ENCODE measurements at places on chromosomes 11 and 22.

GRCh38 chr11:102850973-102851745, 7.8 kb upstream of the MMP3 start:
- DNase-seq, result no peak

GRCh38 chr22:34105461-34106062, 185.3 kb upstream of the LARGE1 start:
- no peak for DNase-seq

GRCh38 chr11:103959279-103959942, 77.0 kb upstream of the DDI1 start:
- peak; percentile 10 for DNase-seq

DNA sequence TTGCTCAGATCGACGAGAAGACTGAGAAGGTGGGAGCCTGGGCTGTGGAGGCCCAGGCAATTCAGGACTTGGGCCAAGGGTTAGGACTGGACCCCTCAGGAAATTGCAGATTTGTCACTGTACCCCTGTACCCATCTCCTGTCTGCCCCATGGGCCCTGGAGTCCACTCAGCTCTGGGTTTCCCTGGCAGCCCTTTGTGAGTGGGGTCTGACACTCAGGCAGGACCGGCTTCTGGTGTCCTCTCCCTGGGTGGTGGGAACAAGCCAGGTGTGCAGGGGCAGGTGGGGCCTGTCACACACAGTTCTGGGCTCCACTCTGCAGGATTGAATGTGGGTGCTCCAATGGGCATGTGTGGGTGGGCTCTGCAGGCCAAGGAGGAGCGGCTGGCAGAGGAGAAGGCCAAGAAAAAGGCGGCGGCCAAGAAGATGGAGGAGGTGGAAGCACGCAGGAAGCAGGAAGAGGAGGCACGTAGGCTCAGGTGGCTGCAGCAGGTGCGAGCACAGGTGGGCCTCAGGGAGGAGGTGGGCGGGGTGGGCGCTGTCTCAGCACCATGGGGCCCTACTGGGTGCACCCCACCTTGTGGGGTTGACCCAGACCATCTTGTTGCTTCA, 21.6 kb downstream of the INCENP start:
- no peak for DNase-seq

DNA sequence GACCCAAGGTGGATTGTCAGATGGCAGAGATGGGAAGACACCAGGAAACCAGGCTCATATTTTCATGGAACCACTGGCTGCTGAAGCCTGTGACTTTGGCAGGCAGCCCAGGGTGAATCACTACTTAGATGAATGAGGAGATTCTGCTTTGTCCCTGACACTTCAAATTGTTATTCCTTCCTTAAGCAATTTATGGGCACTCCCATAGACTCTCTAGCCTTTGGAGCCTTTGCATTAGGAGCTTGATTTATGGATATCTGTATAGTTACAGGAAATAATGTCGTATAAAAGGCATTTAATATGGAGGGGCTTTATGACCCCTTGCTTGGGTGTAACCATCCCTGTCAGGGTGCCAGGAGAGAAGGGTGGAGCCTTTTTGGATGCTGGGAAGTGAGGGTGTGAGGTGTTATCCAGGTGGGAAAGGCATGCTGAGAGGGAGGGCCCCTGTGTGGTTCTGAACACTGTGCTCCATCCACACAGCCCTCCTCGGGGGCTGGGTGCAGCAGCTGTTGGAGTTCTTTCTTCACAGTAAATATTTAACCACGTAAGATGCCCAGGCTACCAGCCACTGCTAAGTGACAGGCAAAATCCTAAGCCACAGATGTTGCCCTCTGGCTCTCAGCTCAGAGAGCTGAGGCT, 35.3 kb downstream of the IL18 start:
- DNase-seq, result no peak

DNA sequence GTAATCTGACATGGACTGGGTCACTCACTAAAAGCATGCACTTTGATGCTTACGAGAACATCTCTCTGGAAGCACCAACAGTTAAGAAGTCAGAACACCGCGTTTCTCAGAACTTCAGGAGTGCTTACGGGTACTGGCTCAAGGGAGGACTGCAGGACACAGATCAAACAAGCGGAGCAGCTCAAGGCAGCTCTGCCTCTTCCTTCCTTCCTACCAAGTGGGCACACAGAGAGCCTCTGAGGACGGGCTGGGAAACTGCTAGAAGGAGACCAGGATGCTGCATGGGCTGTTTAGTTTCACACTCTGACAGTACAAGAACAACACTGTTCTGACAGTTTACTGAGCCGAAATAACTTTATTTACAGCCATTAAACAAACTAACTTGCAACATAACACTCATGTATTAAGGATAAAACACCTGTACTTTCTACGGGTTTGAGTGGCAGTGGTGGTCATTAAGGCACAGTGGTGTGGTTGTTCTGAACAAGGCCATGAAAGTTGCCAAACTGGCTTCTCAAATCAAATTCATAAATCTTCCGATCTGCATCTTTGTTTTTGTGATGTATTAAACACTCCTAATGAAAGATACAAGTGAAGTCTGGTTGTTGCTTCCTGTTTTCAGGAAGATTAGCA, 37.5 kb downstream of the ARFGAP3 start:
- DNase-seq, result no peak

DNA sequence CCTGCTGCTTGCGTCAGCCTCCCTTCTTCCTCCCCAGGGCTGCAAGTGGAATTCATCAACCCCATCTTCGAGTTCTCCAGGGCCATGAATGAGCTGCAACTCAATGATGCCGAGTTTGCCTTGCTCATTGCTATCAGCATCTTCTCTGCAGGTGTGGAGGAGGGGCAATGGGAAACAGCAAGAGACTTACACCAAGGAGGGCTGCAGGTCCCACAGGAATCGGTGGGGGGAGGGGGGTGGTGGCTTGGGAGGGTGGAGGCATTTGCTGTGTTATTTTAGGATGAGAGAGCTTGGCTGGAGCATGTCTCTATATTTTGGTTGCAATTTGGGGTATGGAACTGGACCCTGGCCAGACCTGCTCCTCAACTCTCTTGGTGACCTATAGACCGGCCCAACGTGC, 2.1 kb upstream of the MADD start:
- no peak for DNase-seq

DNA sequence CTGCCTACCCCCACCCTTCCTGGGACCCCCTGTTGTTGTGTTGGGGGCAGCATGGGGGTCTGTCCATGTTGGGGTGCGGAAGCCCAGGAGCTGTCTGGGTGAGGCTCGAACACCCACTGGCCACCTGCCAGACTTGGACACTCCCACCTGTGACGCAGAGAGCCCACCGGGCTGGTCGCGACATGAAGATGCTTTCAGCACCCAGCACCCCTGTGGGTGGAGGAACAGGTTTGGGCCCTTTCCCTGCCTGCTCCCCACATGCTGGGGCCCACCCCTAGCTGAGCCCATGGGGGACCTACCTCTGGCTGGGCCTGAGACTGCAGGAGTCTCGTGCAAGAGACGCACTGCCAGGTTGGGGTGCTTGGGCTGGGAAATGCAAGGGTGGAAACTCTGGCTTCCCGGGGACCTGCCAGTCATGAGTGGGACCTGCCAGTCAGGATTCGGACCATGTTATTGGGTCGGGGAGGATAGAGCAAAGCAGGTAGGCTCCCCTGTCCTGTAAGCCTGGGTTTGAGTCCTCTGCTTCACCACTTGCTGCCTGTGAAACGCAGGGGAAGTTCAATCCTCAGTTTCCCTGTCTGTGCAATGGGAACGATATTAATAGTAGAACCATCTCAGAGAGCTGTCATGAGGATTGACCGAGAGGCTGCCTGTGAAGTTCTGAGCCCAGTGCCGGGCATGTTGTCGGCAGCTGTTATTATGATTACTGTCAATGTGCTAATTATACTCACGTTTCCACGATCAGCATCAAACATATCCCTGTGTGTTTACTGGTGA, 24.1 kb downstream of the KIAA1671 start:
- DNase-seq, result no peak

DNA sequence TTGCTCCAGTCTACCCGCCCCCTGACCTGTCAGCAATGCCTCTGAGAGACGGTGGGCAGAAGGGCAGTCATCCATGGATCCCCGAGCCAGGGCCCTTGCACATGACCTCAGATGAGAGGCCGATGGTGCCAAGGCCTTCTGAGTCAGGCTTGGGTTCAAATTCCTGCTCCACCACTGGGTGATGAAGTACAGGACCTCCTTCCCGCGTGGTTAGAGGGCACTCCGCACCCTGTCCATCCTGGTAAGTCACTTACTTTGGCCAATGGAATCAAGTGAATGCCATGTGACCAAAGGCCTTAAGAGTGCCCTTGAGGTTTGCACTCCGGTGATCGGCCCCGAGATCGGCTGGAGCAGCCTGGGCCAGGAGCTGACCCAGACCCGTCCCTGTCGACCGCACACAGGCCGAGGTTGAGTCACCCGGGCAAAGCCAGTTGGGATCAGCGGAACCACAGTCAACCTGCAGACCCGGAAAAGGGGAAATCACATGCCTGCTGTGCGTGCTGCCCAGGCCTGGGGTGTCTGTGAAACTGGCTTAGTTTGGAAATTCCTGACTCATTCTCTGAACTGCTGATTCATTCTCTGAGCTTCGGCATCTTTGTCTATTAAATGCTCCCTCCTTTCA, 48.9 kb downstream of the RTL6 start:
- no peak for DNase-seq

DNA sequence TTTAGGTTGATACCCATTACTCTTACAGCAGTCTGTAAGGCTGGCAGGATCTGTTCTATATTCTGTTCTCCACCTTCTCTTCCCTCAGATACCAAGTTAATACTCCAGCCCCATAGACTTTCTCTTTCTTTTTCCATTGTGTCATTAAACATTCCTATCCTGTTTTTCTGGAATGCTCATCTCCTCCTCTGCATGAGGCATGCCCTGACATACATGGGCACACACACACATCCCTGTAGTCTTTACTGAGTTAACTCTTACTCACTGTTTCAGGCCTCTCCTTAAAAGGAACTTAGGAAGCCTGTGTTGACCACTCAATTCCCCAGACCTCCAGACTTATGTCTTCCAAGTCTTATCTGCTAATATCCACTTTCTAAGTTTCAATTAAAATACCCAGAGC, 476.8 kb downstream of the METTL15 start:
- no peak for DNase-seq

- DNase-seq, result no peak
Observed at GRCh38 chr11:31641477-31642062, 132.0 kb downstream of the ELP4 start.

GRCh38 chr11:83073884-83074283, 2.2 kb upstream of the RAB30 start:
- DNase-seq, result no peak

DNA sequence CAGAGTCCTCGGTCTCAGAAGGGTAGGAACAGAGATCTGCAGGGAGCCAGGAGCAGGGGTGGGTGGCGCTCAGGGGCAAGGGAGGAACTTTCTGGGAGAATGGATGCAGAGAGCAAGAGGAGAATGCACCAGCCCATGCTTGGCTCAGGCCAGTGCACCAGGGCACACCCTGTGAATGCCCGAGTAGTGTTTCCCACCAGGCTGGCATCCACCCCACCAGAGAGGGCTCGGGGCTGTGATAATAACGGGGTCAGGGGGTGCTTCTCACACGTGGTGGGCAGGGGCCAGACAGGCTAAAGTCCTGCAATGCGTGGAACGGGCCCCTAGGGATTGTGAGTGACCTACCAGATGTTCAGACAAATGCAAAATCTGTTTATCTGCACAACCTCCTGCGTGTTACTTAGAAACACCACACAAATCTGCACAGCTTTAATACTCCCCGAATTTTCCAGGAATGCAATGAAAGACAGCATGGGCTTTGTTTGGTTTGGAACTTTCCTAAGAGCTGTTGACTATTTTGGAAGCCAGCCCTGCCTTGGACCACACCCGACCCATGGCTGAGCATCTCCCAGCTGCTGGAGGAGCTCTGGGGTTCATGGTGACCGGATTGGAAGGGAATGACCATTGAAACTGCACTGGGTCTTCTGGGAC, 368.3 kb downstream of the SHANK2 start:
- no peak for DNase-seq

DNA sequence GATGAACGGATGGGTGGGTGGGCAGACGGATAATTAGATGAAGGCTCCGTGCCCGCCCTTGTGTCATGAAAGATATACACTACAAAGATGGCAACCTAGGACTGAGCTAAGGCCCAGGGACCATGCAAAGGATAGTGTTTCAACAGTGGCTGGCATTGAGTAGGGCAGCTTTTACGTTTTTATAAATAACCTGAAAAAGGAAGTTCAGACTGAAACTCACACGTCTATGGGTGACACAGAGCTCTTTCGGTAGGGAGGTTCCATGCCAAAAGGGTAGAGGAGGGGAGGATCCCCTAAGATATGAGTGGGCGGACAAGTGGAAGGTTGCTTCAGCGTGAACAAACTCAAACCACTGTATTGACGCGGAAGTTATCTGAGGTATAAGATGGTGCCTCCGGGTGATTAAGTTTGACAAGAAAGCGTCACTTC, 90.5 kb downstream of the UBASH3B start:
- DNase-seq, result peak; percentile 52

GRCh38 chr11:110289472-110289871, 6.9 kb downstream of the RDX start:
- DNase-seq, result no peak

- DNase-seq, result no peak
Observed at GRCh38 chr11:58524232-58525036, 16.5 kb upstream of the OR5B21 start.

DNA sequence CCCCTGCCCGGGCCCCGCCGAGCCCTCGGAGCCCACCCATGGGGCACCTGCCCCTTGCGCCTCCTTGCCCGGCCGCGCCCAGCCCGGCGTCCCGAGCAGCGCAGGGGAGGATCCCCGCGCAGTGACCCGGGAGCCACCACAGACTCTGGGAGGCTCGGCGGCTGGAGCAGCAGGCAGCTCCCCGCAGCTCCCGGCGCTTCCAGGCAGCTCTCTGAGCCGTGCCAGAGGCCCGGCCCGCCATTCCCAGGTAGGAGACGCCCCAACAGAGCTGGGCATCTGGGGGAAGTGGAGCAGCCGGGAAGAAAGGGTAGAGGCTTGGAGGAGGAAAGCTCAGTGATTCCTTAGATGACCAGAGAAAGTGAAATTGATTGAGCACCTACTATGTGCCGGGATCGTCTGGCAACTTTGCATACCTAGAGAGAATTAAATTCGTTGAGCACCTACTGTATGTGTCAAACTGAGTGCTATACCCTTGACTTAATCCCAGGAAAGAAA, 670 bp downstream of the RASD2 start:
- DNase-seq, result no peak

GRCh38 chr11:46984987-46985386, 48.4 kb downstream of the CSTPP1 start:
- no peak for DNase-seq

GRCh38 chr22:19456541-19456940, 9.0 kb upstream of the C22orf39 start:
- DNase-seq, result no peak

DNA sequence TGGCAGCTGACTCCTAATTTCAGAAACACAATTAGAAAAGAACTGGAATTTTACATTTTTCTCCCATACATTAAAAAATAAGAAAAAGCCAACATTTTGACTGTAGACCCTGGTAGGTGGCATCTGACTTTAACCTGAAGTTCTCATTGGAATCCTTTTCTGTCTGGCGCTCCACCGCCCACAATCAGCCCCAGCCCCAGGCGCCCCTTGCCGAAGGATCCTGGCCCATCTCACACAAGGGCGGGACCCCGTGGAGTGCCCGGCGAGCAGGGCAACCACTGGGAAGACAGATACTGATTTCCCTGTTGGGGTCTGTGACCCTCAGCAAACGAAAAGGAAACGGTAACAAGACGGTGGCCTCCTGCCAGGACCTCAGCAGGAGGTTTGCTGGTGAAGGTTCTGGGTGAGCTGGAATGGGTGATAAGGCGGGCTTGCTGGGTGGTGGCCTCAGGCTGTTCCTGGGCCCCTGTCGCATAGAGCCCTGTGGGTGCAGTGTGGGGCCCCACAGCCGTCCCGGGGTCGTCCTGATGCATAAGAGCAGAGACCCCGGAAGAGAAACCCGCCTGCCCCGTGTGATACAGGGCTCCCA, 15.7 kb downstream of the TSPO start:
- no peak for DNase-seq

All from GM12892 (cell line).